ENCODE measurements at places on chromosomes 1 and 21. TPM values are rescaled to one million over a fixed set of nuclear protein-coding genes. Genes with fewer than 3 reads are reported as not detected.

GRCh38 chr1:175620376-175620775, 123.0 kb downstream of the TNR start:
- peaks cover 5% of the 10 kb centered on the region for H3K27me3 ChIP-seq
- H3K27ac ChIP-seq = no peak overlapping the region
- no peaks in the 10 kb centered on the region for H3K4me1 ChIP-seq
- no peak for DNase-seq
- 0 out of 2 replicates have a peak, but pooled peaks cover 10% of the 10 kb centered on the region for H3K36me3 ChIP-seq

DNA sequence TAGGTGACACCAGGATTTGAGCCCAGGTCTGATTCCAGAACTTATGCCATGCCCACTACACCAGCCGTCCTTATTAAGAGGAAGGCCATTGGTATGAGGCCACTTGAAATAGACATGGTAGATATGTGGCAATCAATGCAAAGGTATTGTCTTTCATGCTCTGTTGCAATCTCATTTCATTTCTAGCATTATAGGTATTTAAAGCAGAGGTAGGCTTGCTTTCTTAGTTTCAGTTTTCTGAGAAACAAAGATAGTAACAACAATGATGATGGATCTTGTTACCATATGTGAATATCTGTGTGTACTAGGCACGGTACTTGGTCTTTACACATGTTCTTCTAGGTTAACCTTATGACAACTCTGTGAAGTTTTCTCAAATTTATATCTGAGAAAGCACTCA, 113.1 kb downstream of the FGGY start:
- no peak overlapping the region for H3K4me3 ChIP-seq
- peaks cover 25% of the 10 kb centered on the region for H3K4me1 ChIP-seq

DNA sequence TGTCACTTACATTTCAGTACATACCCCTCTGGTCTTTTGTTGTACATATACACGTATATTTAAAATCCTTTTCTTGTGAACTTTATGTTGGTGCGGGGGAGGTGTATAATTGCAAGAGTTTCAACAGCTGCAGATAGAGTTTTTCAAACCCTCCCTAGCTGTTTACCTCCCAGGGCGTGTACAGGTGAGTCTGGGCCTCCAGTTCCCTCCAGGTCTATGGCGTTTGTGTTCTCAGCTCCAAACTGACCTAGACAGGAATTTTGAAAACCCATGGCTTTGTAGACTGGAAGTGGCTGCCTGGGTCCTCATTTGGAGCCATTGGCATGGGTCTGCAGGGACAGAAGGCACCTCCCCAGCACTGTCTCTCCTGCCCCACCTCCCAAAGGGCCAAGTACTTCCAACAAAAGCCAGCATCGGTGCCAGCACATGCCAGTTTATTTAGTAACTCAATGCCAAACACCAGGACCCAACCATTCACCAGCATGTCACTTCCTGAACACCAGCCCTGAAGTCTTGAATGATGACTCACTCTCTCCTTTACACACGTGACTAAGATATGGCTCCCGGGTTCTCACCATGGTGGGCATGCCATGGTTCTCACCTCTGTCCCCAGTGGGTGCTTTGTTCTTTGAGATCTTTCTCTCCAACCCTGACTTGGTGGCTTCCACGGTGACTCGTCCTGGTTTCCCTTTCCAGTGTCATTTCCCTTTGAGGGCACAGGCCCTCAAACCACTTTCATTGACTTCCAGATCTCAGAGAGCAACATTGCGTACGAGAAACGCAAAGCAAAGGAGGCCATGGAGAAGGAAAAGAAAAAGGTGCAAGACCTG, 57.3 kb upstream of the EFHD2 start:
- 0 out of 2 replicates have a peak, but pooled peaks cover 4% of the 10 kb centered on the region for H3K36me3 ChIP-seq
- H3K4me3 ChIP-seq = peak overlapping the region; percentile 32
- DNase-seq = peak; percentile 73

DNA sequence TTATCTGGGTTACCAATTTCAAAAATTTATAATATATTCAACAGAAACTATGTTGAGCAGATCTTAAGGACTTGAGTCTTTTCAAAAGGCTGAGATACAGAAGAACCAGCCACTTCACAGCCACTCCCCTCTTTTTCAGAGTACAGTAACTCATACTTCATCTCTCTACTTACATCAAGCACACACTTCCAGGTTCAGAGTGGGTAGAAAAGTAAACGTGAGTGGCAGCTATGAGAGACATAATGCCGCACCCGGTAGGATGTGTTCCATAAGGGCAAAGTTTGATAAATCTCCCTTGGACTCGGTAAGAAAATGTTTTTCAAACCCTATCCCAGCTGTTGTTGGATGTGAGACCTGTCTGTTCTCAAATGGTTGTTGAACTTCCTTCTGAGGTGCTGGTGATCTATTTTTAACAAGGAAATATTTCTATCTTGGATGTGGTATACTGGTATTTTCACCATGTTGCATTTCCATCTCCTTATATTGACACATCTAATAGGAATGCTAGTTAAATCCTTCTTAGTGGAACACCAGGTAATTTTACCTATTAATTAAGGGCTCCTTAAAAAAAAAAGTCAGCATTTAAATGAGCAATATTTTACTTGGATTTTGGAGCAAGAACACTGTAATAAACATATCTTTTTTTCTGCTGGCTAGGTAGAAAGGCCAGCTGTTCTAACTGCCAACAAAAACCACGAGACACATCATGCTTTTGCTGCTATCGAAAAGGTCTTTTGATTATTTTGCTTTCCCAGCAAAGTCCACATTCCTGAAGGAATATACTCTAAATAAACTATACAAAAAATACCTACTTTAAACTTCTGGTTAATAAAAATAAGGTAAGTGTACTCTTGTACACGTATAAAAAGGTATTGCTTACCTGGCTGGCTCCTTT, 28.2 kb downstream of the CNN3 start:
- H3K4me1 ChIP-seq = peaks cover 36% of the 10 kb centered on the region
- peak overlapping the region; percentile 54 for H3K27ac ChIP-seq
- peaks cover 56% of the 10 kb centered on the region for H3K36me3 ChIP-seq
- peak overlapping the region; percentile 26 for H3K4me3 ChIP-seq
- no peaks in the 10 kb centered on the region for H3K27me3 ChIP-seq

DNA sequence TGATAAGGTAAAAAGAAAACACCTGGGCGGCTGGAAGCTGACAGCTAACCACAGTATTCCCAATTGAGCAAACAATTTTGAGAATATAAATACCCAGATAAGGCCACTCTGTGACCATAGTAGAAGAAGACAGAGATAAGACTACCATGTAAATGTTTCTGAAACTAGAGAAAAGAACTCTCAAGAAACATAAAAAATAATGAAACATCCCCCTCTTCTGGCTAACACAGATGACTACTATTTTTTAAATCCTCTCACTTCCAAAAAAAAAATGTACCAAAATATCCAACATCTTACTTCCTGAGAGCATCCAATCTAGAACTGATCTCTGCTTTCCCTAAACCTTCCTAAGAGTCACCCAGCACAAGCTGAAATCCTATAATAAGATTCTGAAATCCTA, 125.9 kb downstream of the HFM1 start:
- no peaks in the 10 kb centered on the region for H3K27me3 ChIP-seq
- no peaks in the 10 kb centered on the region for H3K36me3 ChIP-seq
- peak; percentile 8 for DNase-seq
- H3K4me1 ChIP-seq = peaks cover 6% of the 10 kb centered on the region
- no peak overlapping the region for H3K27ac ChIP-seq
- H3K4me3 ChIP-seq = no peak overlapping the region

- no peak for DNase-seq
- H3K27me3 ChIP-seq = peaks cover 28% of the 10 kb centered on the region
- H3K27ac ChIP-seq = no peak overlapping the region
- H3K36me3 ChIP-seq = no peaks in the 10 kb centered on the region
- H3K4me1 ChIP-seq = peaks cover 11% of the 10 kb centered on the region
Observed at GRCh38 chr1:201419746-201420607, 1.6 kb downstream of the TNNI1 start.

GRCh38 chr21:42469272-42469671, 26.8 kb downstream of the RSPH1 start:
- no peak for DNase-seq
- peaks cover 2% of the 10 kb centered on the region for H3K27me3 ChIP-seq
- H3K27ac ChIP-seq = no peak overlapping the region
- H3K36me3 ChIP-seq = peaks cover 4% of the 10 kb centered on the region

- no peak overlapping the region for H3K4me3 ChIP-seq
- H3K36me3 ChIP-seq = peaks cover 6% of the 10 kb centered on the region
- DNase-seq = no peak
- peaks cover 5% of the 10 kb centered on the region for H3K27me3 ChIP-seq
Observed at GRCh38 chr1:228807904-228808605, 72.8 kb downstream of the RHOU start.

DNA sequence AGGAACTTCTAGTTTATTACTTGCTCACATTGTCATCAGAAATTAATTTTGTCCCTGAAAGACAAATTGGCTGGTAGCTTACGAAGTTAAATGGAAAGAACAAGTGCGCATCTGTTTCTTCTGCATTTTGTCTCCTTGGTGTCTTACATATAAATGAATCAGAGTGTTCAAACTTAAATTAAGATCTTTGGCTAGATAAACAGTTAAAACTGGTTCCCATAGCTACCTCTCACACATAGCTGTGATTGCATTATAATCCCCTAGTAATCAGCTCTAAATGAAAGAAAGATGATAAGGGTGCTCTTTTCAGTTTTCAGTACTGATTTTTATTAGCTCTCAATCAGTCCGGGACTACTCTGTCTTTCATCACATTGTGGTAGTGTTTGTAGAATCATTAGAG, 124.2 kb upstream of the LMO4 start:
- peaks cover 15% of the 10 kb centered on the region for H3K4me1 ChIP-seq
- no peak for DNase-seq
- peak overlapping the region; percentile 11 for H3K4me3 ChIP-seq
- no peaks in the 10 kb centered on the region for H3K36me3 ChIP-seq
- H3K27me3 ChIP-seq = peaks cover 7% of the 10 kb centered on the region

GRCh38 chr1:17168091-17168876, 36.6 kb upstream of the PADI1 start:
- peaks cover 61% of the 10 kb centered on the region for H3K4me1 ChIP-seq
- H3K36me3 ChIP-seq = peaks cover 3% of the 10 kb centered on the region
- H3K4me3 ChIP-seq = peak overlapping the region; percentile 86

DNA sequence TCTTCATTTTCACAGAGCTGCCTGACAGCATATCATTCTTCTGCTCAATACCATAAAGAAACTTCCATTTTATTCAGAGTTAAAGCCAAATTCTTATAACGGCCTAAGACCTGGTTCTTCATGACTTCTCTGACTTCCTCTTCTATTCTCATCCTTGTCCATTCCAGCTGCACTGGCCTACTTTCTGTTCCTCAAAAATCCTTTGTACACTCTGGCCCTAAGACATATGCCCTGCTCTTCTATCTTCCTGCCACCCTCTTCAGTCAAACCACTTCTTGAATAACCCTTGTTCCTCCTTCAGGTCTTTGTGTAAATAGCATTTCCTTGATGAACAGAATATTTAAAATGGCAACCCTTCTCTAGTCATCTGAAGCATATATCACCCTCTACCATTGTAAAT, 1338.7 kb upstream of the ADGRL2 start:
- no peaks in the 10 kb centered on the region for H3K4me1 ChIP-seq
- peaks cover 4% of the 10 kb centered on the region for H3K36me3 ChIP-seq
- H3K27me3 ChIP-seq = no peaks in the 10 kb centered on the region
- H3K4me3 ChIP-seq = no peak overlapping the region

DNA sequence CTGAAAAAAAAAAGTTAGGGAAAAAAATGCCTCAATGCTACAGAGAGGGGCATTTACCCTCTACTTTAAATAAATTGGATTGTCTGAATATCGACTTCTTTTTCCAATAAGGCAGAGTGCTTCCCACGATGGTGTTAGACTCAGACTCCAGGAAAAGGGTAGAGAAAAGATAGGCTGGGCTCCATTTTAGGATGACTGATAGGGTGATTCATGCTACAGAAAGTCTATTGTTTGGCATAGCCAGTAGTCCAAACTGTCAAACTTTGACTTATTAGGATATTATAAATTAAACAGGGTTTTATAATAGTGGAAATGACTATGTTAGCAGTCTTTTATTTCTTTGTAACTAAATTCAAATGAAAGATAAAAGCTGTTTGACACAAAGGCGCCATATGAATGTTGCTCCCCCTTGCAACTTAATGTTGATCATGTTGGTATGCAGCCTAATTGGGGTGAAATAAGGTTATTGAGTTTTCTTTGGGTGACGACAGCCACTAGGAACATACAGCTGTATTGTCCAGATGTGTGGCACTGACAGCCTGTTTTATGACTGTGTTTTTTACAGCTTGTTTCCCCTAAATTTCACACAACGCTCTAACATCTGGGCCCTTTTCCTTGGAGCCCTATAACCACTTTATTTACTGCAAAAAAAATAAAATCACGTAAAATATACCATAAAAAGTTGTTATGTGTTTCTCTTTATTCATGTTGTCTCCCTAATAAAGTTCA, 69.3 kb downstream of the SPAG17 start:
- peaks cover 36% of the 10 kb centered on the region for H3K4me1 ChIP-seq
- H3K36me3 ChIP-seq = no peaks in the 10 kb centered on the region
- no peak for DNase-seq
- peaks cover 6% of the 10 kb centered on the region for H3K27me3 ChIP-seq
- H3K4me3 ChIP-seq = no peak overlapping the region
- H3K27ac ChIP-seq = no peak overlapping the region

GRCh38 chr21:39961251-39961650, 94.0 kb downstream of the PCP4 start:
- H3K27ac ChIP-seq = no peak overlapping the region
- H3K27me3 ChIP-seq = no peaks in the 10 kb centered on the region
- H3K4me3 ChIP-seq = no peak overlapping the region

DNA sequence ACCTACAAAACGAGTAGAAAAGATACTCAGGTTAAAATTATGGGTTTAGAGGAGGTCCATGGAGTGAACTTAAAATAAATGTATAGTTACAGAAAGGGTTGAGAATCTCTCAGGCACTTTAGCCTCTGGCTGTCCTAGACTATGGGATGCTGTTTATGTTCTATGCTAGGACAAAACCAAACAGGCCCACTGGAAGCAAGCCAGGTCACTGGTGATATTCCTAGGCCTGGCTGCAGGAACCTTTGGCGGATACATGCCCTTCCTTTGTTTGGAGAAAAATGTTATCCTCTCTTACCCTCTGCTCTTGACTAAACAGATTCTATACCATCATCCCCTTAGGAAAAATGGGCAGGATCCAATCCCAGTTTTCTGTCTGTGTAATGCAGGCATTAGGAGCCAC, 90.7 kb upstream of the DUSP10 start:
- no peak overlapping the region for H3K4me3 ChIP-seq
- no peak for DNase-seq
- 0 out of 2 replicates have a peak, but pooled peaks cover 5% of the 10 kb centered on the region for H3K36me3 ChIP-seq

DNA sequence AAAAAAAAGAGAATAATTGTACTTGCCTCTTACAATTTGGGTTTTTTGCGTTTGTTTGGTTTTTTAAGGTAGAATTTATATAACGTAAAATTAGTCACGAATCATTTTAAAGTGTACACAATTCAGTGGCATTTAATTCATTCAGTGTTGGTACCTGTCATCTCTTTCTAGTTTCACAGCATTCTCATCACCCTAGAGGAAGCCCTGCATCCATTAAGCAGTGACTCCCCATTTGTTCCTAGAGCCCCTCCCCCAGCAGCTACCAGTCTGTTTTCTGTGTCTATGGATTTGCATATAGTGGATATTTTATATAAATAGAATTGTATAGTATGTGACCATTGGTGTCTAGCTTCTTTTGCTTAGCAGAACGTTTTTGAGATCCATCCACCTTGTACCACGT, 233.2 kb upstream of the FMN2 start:
- peaks cover 6% of the 10 kb centered on the region for H3K4me1 ChIP-seq
- H3K4me3 ChIP-seq = no peak overlapping the region
- H3K36me3 ChIP-seq = peaks cover 6% of the 10 kb centered on the region

The S100A2 gene
- 12.7 TPM for total RNA-seq

The A3GALT2 gene
- not detected for total RNA-seq

The GPR3 gene
- 2.9 TPM for total RNA-seq

The EPHB2 gene
- 11.4 TPM for total RNA-seq

The CRYZ gene
- 38.3 TPM for total RNA-seq

The HECTD3 gene
- total RNA-seq = 33.1 TPM

The PCP4 gene
- total RNA-seq = not detected

The S100A9 gene
- total RNA-seq = not detected
